ENCODE measurements at places on chromosomes 5 and 9. TPM values are rescaled to one million over a fixed set of nuclear protein-coding genes. Genes with fewer than 3 reads are reported as not detected.
A peak's percentile ranks its signal among the peaks of the same experiment; 100 is the strongest.

The TEX48 gene
- not detected for total RNA-seq

The ECM2 gene
- total RNA-seq: not detected

The CENPK gene
- 34.5 TPM for total RNA-seq

The GRIA1 gene
- not detected for total RNA-seq

The MACIR gene
- 13.6 TPM for total RNA-seq

The ECSCR gene
- not detected for total RNA-seq

The FAM200C gene
- 8.3 TPM for total RNA-seq

The ABO gene
- total RNA-seq: 19.1 TPM

The ADAMTS13 gene
- total RNA-seq: 3.7 TPM

The NUTM2G gene
- not detected for total RNA-seq

The GADD45G gene
- total RNA-seq: 4.8 TPM

The SLC45A2 gene
- not detected for total RNA-seq

GRCh38 chr5:82534986-82535385 is 256.8 kb upstream of the RPS23 start:
- no peak for DNase-seq

DNA sequence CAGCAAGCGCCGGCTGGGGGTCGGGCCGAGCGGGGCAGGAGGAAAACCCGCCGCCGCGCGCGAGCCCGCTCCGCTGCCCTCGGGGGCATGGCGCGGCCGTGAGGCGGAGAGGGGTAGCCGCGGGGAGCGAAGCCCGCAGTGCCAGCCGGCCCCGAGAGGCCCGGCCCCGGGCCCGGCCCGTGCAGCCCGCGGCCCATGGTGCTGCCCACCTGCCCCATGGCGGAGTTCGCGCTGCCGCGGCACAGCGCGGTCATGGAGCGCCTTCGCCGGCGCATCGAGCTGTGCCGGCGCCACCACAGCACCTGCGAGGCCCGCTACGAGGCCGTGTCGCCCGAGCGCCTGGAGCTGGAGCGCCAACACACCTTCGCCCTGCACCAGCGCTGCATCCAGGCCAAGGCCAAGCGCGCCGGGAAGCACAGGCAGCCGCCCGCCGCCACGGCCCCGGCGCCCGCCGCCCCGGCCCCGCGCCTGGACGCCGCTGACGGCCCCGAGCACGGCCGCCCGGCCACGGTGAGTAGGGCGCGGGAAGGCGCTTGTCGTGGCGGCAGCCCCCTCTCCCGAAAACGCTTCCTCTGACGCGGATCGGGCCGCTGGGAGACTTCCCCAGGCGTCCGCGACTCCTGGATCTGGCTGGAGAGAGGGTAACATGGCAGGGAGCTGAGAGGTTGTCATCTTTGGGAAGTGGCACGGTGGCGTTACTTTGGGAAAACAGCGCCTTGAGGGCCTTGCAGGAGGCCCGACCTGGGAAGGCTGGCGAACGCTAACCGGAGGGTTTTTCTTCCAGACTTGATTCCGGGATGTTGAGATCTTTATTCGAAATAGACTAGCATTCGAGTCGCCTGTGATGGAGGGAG is 523 bp downstream of the MAML1 start:
- DNase-seq: peak; percentile 49

DNA sequence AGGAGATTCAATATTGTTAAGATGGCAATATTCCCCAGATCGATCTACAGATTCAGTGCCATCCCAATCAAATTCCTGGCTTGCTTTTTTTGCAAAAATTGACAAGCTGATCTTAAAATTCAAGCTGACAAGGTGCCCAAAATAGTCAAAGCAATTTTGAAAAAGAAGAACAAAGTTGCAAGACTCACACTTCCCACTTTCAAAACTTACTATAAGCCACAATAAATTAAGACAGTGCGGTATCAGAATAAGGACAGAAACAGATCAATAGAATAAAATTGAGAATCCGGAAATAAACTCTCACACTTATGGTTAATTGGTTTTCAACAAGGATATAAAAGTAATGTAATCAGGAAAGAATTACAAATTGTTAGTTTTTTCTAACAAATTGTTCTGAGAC is 97.1 kb downstream of the NRG2 start:
- no peak for DNase-seq

- no peak for DNase-seq
Measured at GRCh38 chr5:39049315-39049714, 24.9 kb downstream of the RICTOR start.

DNA sequence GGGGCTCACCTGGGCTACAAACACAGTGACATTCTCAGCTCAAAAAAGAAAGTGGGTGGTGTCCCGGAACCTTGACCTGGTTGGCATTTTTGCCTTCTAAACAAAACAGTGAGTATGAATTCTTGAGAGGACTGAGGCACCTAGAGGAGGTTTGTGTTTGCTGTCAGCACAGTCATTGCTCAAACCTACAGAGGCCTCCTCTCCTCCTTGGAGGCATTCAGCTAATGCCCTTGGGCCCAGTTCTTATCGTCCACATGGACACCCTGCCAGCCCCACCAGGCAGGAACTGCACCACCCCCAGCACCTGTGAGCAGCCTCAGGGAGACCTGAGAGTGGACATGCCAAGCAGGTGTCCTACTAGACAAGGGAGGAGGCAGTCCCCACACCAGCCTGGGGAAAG is 156.7 kb downstream of the SYK start:
- no peak for DNase-seq

- DNase-seq: no peak
Measured at GRCh38 chr5:134114886-134115805, 665 bp downstream of the TCF7 start.

DNA sequence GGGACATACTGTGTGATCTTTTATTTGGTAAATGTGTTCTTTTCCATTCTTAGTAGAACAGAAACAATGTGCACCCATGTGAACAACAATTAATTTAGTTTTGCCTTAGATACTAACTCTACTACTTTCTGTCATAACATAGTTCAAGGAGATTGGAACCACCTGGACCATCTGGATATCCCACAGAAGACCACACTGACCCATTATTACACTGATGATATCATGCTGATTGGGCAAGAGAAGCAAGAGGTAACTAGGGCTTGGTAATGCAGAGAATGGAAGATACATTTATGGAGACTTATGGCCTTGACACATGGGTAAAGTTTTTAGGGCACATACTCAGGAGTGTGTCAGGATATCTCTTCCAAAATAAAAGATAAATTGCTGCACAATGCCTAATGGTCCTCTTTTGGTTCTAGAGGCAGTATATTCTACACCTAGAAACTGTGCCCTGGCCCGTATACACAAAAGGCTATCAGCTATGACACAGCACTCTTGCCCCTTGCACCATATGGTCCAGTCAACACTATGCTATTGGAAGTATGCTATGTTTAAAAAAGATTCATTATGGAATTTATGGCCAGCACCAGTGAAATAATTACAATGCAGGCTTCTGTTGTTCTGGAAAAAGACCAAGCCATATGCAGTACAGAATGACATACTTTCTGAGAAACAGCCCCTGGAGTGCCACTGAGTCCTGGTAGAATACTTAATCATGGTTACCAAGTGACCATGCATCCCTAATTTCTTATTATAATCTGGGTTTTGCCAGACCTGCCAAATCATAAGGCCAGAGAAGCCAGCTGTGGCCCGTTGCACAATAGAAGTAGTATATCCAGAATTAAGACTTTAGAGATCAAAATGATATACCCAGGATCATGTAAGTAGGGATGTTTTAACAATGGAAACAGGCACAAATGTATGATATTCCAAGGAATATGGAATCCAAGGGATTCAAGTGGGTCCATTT is 41.6 kb upstream of the MROH2B start:
- DNase-seq: no peak

DNA sequence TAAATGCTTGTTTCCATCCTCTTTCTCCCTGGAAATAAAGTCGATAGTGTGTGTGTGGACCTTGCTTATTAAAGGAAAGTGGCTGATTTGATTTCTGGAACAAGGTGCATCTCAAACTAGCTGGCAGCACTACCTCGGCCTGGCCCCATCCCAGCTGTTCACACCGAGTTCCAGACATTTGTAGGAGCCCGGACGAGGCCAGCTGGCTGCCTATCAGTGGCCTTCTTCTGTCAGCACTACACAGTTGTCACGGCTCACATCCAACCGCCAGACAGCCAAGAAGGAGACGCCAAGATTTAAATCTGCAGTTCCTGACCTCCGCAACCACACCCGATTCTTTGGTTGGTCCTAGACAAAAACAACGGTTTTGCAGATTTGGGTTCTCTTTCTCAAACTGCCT is 63.6 kb downstream of the PALM2AKAP2 start:
- no peak for DNase-seq

DNA sequence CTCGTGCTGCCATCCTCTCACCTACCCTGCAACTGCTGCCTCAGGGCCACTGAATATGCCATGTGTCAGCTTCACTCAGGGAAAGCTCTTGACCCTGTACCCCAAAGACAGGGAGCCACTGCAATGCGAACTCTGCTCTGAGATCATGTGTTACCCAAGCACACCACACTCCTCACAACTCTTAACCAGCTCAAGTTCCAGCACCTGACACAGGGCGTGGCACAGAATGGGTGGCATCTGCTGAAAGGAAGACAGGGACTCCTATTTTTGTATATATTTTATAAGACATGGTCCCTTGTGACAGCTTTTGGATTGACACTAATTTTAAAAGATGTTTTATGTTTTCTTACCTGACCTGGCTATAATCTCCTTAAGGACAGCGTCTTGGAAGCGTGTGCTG is 10.7 kb downstream of the PHYKPL start:
- no peak for DNase-seq

- no peak for DNase-seq
Measured at GRCh38 chr5:28809811-28810750, 1771.7 kb upstream of the CDH9 start.

GRCh38 chr9:110745676-110746075 is 77.1 kb downstream of the MUSK start:
- no peak for DNase-seq

GRCh38 chr5:170639221-170639925 is 135.6 kb downstream of the KCNIP1 start:
- DNase-seq: no peak

- DNase-seq: no peak
Measured at GRCh38 chr5:113989278-113989912, 372.5 kb upstream of the KCNN2 start.

- DNase-seq: no peak
Measured at GRCh38 chr9:100879884-100880283, 148.6 kb upstream of the PLPPR1 start.

DNA sequence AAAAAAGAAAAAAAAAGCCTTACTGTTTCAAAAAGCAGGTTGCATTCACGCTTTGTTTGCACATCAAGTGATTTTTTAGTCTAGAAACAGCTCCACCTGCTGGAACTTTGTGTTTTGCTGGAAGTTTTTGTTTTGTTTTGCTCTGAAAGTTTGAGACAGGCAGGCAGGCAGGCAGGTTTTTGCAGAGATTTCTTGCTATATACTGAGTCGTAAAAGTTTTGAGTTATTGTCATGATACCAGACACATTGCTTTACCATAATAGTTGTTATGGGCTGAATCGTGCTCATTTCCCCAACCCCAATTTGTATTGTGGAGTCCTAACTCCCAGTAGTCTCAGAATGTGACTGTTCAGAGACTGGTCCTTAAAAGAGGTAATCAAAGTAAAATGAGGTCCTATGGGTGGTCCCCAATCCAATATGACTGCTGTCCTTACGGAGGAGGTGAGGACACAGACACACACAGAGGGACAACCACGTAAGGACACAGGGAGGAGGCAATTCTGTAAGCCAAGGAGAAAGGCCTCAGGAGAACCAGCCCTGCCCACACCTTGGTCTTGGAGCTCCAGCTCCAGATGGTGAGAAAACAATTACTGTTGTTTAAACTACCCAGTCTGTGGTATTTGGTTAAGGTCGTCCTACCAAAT is 20.9 kb downstream of the OR2Y1 start:
- peak; percentile 44 for DNase-seq

DNA sequence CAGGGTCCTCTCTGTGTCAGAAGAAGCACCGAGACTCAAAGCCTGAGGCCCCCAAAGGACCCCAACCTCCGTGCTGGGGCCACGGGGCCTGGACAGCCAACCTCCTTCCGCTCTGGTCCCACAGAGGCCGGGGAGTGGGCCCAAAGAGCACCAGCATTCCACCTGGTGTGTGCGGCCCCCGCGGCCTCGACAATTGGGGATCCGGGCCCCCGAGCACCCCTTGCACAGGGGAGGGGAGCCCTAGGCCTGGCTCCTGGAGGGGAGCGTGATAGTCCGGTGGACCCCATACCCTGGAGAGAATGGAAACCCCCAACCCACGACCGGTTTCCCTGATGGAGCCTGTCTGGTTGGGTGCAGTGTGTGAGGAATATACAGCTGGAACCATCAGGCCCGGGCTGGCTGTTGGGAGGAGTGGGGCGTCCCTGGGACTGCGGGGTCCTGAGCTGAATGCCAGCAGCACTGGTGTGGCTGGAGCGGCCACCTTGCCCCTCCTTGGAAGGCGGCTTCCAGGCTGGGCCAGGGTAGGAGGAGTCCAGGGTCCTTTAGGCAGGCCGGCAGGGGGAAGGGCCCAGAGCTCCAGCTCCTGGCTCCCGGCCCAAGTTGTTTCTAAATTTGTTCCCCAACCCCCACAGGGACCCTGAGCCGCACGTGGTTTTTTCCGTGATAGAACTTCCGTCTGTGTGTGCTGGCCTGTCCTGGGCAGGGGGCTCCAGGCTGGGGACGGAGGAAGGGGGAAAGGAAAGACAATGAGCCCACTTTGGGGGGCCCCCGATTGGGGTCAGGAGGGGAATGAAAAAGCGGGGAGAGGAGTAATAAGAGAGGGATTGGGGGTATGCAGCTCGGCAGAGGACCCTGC is 825 bp upstream of the TOR4A start:
- DNase-seq: no peak

GRCh38 chr5:149212198-149212951 is 59.3 kb upstream of the AFAP1L1 start:
- no peak for DNase-seq

DNA sequence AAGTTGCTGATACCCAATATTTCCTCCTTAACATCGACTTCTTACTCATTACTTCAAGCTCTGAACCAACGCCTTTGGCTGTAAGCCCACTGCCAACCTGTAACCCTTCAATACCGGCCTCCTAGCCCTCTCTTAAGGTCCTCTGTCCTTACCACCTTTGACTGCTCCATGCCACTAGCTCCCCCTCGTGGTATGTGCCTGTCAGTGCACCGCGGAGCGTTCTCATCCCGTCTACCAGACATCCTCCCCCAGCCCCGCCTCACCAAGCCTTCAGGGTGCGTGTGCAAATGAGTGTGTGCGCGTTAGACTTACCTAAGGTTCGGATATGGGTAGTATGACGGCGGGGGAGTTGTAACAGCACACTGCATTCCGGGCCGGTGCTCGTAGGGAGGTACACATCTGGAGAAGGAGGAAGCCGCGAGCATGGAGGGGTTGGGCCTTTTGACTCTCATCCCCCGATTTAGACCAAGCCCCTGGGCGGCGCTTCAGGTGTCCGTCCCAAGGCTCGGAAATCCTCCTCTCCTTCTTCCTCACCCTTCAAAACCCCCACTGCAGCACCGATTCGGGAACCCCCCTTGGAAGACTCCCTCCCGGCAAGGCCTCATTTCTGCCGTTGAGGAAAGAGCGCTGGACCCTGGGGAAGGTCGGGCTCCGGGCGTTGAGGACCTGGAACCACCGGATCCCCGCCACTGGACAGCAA is 2.8 kb upstream of the MYORG start:
- peak; percentile 72 for DNase-seq

DNA sequence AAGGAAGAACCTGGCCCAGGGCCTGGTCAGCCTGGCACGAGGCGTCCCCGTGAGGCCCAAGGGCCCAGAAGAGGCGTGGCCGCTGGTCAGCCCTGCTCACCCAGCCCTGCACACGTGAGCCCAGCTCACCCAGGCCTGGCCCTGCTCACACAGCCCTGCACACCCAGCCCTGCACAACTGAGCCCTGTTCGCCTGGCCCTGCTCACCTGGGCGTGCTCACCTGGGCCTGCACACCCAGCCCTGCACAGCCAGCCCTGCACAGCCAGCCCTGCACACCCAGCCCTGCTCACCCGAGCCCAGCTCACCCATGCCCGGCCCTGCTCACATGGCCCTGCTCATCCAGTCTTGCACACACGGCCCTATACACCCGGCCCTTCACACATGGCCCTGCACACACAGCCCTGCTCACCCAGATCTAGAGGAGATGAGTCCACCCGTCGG is 2.1 kb downstream of the ZDHHC11 start:
- DNase-seq: no peak
